ENCODE measurements at places on chromosomes 11 and 22.

- no peak for DNase-seq
These were observed 366.3 kb downstream of the TBC1D22A start for GRCh38 chr22:47128622-47129215.

GRCh38 chr11:79304599-79305212 is 136.1 kb downstream of the TENM4 start:
- DNase-seq, result no peak

DNA sequence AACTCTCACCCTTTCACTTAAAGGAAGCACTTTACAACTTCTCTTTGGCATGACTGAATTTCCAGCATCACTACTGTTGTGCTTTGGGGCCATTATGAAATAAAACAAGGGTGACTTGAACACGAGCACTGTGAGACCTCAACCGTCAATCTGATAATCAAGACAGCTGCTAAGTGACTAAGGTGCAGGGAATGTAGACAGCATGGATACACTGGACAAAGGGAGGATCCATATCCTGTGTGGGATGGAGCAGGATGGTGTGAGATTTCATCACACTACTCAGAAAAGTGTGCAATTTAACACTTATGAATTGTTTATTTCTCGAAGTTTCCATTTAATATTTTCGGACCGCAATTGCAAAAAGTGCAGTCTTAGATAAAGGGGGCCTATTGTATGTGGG is 16.1 kb upstream of the EXPH5 start:
- no peak for DNase-seq

DNA sequence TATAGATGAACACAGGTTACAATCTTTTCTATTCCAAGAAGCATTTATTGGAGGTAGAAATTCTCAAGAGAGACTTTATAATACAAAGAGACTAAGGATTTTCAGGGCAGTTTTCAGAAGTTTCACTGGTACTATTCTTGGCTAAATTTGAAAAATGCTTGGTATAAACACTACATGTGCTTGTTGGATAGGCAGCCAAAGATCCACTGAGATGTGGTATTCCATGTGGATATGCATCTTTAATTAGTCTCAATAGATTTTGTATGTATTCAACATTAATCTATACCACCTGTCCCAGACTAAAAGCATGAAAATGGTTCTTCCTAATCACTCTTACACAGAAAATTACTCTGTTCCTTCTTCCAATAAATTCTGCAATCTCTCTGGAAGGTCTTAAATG is 232.6 kb downstream of the CADM1 start:
- DNase-seq, result no peak

- DNase-seq, result no peak
These were observed 220.0 kb downstream of the TRPC6 start for GRCh38 chr11:101363706-101364275.

DNA sequence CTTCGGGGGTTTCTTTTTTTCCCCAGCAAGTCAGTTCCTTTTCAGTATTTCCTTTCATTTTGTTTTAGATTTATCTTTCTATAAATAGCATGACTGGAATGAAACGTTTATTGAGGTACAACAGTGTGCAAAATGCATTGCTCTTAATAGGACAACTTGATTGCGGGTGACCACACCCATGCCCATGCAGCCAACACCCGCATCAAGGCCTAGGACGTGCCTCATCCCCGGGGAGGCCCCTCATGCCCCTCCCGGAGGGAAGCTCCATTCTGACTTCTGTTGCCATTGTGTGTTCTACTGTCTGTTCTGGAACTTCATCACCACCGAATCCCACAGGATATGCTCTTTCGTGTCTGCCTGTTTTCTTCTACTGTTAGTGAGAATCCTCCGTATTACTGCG is 82.2 kb downstream of the RPS6KA4 start:
- no peak for DNase-seq

DNA sequence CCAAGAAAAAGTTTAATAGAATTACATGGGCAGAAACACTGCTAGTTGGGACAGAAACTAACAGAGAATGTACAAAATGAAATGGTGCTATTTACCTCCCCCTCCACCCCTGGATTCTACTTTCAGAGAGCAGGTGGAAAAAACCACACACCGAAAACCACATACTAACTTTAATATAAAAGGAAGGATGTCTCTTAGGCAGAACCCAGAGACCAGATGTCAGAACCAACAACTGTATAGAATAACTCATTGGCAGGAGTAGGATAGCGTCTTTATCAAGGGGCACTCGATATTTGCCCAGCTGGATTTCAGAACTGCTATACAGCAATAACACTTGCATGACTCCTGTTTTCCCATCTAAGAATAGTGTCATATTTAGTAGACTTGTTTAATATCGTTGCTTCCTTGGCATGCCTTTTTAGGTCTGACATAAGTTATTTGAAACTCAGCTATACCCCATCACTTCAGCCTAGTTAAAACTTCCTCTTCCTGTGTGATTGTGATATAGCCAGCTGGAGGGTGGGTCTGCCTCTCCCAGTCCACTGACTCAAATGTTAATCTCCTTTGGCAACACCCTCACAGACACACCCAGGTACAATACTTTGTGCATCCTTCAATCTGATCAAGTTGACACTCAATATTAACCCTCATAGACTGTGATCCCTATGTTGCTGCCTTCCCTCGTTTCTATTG is 1.2 kb downstream of the SLC22A25 start:
- DNase-seq, result no peak

GRCh38 chr11:114622858-114623257 is 27.3 kb upstream of the NXPE4 start:
- no peak for DNase-seq

GRCh38 chr11:123653827-123654565 is 428 bp downstream of the SCN3B start:
- peak; percentile 68 for DNase-seq

DNA sequence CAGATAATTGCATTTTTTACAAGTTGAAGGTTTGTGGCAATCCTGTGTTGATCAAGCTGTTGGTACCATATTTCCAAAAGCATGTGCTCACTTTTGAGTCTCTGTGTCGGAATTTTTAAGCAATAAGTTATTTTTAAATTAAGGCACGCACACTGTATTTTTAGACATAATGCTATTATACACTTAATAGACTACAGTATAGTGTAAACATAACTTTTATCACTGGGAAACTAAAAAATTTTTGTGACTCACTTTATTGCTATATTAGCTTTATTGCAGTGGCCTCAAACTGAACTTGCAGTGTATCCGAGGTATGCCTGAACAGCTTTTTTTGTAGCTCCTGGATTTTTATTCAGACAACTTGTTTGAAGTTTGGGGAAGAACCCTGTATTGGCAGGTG is 31.3 kb upstream of the RRM1 start:
- no peak for DNase-seq

GRCh38 chr11:128727320-128727719 is 33.4 kb downstream of the FLI1 start:
- no peak for DNase-seq

DNA sequence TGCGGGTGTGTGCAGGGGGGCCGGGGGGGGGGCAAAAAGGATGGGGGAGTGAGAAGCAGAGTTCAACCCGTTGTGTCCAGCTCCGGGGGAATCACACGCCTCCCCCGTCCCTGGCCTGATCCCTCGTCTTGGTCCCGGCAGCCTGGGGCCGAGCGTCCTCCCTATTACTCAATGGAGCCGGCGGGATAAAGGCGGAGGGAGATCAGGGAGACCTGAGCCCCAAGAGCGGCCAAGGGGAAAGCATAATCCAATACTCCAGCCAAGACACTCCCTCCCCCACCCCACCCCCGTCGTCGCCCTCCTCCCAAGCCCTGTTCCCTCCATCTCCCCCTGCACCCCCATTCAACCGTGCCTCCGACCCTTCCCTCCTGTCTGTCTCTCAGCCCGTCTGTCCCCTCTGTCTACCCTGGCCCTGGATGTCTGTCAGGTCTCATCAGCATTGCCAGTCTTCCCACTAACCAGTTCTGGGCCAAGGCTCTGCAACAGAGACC is 2.6 kb downstream of the PHOX2A start:
- no peak for DNase-seq

- DNase-seq, result no peak
These were observed 90.5 kb downstream of the UBASH3B start for GRCh38 chr11:122746050-122746478.

GRCh38 chr11:441418-442274 is at the start of gene ANO9:
Gene ANO9 (minus strand): TSS chr11:442011. CDS start chr11:441926, 85 bp downstream.
- peak; percentile 11 for DNase-seq

GRCh38 chr22:30224161-30224857 is 22.2 kb downstream of the LIF start:
- DNase-seq, result no peak

- no peak for DNase-seq
These were observed 1.8 kb downstream of the MUC6 start for GRCh38 chr11:1034456-1035295.
